ENCODE measurements at places on chromosomes 13 and 19. TPM values are rescaled to one million over a fixed set of nuclear protein-coding genes. Genes with fewer than 3 reads are reported as not detected.

GRCh38 chr13:47678201-47678968, 322.7 kb downstream of the SUCLA2 start:
- no peak overlapping the region for H3K27ac ChIP-seq
- H3K4me3 ChIP-seq, result no peak overlapping the region
- H3K36me3 ChIP-seq, result no peaks in the 10 kb centered on the region
- no peaks in the 10 kb centered on the region for H3K4me1 ChIP-seq

- H3K4me1 ChIP-seq, result no peaks in the 10 kb centered on the region
- peak overlapping the region; percentile 50 for H3K4me3 ChIP-seq
- no peaks in the 10 kb centered on the region for H3K36me3 ChIP-seq
- DNase-seq, result no peak
- H3K27ac ChIP-seq, result peak overlapping the region; percentile 74
Observed at GRCh38 chr13:30446126-30446500, 19.6 kb downstream of the HMGB1 start.

GRCh38 chr13:93915269-93915809, 564.1 kb downstream of the DCT start:
- H3K27ac ChIP-seq, result no peak overlapping the region
- no peak overlapping the region for H3K4me3 ChIP-seq
- H3K27me3 ChIP-seq, result no peaks in the 10 kb centered on the region

Gene URAD
- not detected for total RNA-seq

- no peak overlapping the region for H3K4me3 ChIP-seq
- H3K27ac ChIP-seq, result peak overlapping the region; percentile 62
- no peaks in the 10 kb centered on the region for H3K36me3 ChIP-seq
- H3K4me1 ChIP-seq, result peaks cover 44% of the 10 kb centered on the region
Observed at GRCh38 chr13:94329754-94330551, 149.5 kb downstream of the DCT start.

Measured in heart left ventricle (tissue), 16 donors.